ENCODE measurements at places on chromosomes 7 and 10.

- no peak for DNase-seq
Observed at GRCh38 chr7:47438411-47439029, 143.4 kb downstream of the TNS3 start.

GRCh38 chr10:16909271-16909767, 92.1 kb upstream of the RSU1 start:
- no peak for DNase-seq

DNA sequence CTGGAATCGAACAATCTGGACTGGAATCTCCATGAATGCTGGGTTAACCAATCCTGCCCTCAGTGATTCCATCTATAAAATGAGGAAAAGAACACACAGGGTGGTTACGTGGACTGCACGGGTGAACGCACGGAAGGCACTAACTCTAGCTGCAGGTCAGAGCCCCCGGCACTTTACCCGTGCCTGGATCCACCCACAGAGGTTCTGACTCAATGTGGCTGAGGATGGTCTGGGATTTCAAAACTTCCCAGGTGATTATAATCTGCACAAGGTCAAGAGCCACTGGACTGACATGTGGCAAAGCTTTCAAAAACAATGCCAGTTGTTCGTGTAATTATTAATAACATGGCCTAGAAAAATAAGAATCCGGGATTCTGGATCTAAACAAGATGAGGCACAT, 29.2 kb downstream of the KIAA1549 start:
- no peak for DNase-seq

DNA sequence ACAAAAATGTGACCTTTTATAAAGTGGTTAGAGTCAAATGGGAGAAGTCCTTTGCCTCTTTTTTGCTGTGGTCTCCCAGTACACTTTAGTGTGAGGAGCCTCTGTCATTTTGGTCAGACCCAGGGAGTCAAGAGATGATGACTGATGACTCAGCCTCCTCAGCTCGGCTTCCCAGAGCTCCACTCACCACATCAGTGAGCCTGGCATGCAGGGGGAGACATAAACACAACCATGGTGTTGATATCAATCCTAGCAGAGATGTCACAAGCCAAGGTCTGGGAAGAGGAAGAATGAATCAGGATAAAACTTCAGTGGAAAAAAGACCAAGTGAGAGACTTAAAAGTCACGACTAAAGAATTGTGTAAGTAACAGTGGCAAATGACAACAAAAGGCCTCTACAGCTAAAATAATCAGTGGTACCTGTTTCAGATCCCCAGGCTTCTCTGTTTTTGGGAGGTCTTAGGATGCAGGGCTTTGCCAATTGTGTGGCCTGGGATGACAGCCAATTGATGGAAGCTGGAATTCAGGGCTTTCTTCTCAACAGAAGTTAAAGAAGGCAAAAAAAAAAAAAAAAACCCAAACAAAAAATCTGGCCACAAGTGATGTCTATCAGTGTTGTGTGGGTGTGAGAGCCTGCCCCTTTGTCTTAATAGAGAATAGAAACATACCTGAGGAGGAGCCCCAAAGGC, 50.2 kb downstream of the TFAM start:
- peak; percentile 99 for DNase-seq

DNA sequence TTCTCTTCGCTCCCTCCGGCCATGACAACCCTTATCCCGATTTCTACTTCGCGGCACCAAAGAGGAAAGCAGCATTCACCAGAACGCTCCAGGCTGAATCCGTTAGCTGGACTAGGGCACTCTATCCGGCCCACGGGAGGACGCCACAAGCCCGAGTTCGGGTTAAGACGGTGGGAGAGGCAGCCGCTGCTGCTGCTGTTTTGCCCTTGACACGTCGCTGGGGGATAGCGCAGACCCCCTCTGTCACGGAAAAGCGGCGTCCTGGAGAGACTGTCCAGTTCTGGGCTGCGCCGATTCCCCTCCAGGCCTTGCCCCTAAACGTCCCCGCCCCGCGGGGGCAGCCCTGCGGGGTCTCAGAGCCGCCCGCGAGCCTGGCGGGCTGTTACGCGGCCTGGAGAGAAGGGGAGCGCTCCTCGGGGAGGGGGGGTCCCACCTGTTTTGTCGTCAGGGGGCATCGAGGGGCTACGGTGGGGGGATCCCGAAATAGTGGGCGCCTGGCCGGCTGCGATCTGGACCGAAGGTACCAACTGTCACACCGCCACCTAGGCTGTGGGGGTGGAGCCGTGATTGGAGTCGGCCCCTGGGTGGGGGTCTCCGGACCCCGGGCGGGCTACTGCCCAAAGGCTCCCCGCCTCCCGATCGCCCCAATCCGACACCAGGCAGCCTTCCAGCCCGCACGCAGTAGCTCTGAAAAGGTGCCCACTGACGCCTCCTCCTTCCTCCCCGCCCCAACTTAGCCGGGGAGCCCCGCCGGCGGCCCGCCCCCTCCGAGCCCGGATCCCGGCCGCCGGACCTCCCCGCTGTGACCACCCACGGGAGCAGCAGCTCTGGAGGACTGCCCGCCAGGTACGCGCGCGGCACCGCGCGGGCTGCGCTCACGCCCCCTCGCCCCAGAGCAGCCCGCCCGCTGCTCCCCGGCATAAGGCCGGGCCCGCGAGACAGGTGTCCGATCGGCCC, 772 bp downstream of the SGMS1 start:
- DNase-seq, result no peak

DNA sequence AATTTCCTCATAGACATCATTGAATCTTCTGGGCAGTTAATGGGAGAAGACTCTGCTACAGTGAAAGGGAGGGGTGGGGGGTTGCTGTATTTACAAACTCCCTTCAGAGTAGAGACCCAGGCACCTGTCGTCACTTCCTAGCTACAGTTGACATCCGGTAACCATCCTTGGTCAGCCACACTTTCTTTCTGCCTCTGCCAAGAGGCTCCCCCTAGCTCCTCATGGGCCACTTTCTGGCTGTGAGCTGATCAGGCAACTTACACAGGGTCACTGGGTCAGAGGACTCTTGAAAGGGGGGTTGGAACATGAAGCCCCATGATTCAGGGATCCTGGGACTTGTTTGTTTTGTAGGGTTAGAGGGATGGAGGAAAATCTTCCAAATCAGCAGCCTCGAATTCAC, 1.2 kb downstream of the TECPR1 start:
- DNase-seq, result no peak

DNA sequence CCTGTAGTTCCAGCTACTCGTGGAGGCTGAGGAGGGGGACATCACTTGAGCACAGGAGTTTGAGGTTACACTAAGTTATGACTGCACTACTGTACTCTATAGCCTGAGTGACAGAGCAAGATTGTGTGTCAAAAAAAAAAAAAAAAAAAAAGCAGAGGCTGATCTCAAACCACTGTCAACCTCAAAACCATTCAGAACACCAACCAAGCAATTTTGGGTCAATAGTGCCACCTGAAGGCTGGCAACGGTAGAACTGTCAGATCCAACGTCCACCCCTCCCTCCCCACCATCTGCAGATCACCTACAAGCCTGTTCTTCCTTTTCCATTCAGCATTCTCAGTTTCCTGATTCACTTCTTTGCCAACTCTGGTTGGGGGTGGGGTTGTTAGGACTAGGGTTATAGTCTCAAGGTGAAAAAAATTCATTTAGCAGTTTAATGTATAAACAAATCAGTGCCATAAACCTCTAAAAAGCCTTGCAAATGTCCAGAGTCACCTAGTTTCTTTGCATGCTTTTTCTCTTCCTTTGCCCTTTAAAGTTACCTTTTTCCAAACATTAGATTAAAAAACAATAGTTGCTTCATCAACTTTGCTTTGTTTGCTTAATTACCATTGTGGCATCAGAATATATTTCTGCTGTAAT, 2.6 kb downstream of the MRPS33 start:
- DNase-seq, result peak; percentile 43

- no peak for DNase-seq
Observed at GRCh38 chr7:2734084-2734686, 46.2 kb downstream of the AMZ1 start.

DNA sequence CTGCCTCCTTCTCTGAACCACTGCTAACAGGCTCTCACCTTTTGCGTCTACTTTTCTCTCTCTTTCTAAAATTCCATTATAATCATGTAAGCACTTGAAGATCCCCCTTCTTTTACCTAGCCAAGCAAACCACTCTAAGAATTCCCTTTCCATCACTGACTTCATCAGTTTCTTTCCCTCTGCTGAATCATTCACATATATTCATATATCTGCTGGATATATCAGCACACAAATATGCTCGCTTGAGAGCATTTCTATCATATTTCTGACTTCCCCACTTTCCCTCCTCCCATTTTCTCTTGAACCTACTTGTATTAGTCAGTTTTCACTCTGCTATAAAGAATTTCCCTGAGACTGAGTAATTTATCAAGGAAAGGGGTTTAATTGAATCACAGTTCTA, 84.2 kb upstream of the LRRN3 start:
- no peak for DNase-seq

DNA sequence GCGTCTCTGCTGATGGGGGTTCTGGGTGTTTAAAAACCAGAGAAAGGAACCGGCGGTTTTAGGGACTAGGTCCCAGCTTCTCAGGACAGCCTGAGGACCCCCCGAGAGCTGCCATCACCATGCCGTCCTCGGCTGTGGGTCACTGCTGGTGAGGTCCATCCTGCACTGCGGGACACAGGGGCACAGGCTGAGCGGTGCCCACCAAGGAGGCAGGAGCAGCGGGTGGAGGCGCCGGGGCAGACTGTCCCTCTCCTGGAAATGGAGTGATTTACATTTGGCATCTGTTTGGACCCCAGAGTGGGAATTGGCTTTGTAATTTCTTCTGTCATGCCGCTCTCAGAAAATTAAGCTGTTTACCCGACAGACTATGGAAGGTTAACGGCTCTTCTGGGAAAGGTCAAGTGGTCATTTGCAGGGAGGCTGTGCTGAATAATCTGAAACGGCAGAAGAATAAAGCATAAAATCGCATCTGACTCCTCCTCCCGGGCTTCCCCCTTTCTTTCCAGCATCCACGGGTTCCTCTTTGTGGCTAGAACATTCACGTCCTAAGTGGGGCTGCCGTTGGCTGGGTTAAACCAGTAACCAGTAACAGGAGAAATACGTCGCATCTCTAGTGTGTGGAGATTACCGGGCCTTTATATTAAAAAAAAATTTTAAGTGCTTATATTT, 31.7 kb downstream of the LHPP start:
- DNase-seq, result no peak

DNA sequence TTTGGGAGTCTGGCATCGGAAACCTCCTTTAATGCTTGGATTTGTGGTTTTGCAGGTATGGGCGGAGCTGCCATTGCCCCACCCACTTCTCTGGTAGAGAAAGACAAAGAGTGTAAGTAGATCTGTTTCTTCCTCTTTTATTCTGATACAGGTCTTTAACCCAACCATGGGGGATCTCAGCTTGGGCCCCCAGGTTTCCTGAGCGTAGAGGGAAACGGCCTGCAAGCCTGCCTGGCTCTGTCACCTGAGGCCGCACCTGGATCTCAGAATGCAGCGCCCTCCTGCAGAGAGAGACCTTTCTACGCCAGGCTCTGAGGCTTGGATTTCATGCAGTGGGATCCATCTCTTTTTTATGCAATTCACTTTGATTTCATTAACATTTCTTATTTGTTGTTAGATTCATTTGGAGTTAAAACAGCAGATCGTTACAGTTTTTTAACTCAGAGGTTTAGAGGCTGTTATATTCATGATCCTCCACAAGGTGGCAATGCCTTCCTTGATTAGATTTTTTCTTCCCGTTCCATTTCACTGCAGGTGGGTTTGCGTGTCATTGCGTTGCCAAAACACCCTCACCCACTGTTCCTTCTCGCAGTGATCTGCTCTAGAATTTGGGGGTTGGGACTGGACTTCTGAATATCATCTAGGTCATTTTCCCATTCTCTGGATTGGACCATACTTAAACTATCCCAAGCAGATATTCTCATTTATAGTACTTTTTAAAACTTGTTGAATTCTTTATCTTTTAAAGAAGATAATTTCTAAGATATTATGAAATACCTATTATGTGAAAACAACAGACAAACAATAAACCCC, 20.0 kb downstream of the RBM17 start:
- no peak for DNase-seq

DNA sequence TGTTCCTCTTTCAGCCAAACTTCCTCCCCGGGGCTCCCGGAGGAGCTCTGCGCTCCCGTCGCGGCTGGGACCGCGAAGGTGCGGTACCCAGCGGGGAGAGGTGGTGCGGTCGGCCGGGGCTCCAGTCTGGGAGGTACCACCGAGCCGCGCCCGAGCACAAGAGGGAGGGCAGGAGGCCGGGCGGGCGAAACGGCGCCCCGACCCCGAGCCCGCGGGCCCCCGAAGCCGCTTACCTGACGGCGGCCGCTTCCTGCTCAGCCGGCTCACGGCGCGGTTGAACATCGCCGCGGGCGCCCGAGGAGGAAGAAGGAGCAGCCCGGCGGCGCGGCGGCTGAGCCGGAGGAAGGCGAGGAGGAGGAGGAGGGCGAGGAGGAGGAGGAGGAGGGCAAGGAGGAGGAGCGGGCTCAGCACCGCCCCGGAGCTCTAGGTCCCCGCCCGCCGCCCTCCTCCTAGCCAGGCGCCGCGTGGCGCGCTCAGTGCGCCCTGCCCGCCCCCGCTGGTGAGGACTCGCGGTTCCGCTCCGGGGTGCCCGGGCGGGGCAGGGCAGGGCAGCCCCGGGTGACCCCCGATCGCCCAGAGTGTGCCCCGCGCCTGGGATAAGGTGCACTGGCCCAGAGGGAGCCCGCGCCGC, at the start of gene RGS10:
RGS10 (minus strand) TSS at position 363 of the 631 bp plus-strand sequence; CDS start at position 282, 81 bp downstream.
- no peak for DNase-seq

Data from astrocyte of the cerebellum (primary cell).